ENCODE measurements at places on chromosomes 13 and 19.
A peak's percentile ranks its signal among the peaks of the same experiment; 100 is the strongest.

DNA sequence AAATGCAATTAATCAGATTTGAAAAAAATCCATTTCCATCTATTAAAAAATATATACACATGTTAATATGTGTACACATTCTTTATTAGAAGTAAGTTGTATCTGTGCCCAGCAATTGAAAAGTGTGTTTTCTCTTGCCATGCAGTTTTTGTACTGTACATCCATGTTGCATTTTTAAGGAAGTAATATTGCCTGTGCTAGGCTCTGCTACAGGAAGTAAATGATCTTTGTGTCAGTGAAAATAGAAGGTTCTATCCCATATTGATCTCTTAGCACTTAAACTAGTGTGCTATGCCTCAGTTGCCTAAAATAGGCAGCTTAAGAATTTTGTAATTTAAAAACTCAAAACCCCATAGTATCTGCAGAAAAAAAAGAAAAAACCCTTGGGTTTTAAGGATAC is 122.5 kb downstream of the CDK8 start:
- no peak for DNase-seq

- no peak for DNase-seq
Observed at GRCh38 chr19:3057275-3057714, 5.0 kb downstream of the TLE5 start.

GRCh38 chr13:33686772-33687480 is 131.0 kb upstream of the RFC3 start:
- no peak for DNase-seq

DNA sequence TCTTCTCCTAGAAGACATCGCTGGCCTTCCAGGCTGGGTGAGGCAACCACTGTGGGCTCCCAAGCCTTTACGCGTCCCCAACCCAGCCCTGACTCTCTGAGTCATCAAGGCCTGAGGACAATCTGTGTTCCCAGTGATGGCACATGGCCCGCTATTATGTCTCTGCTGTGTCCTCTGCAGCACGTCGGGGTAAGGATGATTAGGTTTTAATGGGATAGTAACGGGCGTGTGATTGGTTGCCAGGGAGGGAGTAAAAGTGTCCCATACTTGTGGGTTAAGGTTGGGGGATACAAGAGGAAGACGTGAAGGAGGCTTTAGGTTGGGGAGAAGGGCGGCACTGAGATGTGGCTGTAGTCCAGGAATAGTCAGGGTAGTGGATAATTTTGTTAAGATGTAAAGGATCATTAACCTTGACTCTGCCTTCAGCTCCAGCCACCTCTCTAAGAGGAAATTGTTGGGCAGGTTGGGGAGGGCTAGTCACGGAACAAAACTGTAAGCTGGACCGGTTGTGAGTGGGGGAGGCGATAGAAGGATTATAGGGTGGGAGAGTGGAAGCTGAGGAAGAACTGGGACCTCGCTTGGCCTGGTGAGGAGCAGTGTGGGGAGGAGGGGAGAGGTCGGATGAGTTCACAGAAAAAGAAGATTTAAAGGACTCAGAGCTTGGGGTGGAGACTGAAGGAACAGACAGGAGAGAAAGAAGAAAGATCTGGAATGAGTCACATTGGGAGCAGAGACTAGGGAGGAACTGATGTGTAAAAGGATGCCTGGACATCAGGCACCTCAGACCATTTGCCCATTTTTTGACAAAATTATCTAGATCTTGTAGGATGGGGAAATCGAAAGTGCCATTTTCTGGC is 27.9 kb upstream of the IGFL1 start:
- no peak for DNase-seq

GRCh38 chr13:112647256-112647655 is 42.6 kb upstream of the ATP11A start:
- DNase-seq: no peak

DNA sequence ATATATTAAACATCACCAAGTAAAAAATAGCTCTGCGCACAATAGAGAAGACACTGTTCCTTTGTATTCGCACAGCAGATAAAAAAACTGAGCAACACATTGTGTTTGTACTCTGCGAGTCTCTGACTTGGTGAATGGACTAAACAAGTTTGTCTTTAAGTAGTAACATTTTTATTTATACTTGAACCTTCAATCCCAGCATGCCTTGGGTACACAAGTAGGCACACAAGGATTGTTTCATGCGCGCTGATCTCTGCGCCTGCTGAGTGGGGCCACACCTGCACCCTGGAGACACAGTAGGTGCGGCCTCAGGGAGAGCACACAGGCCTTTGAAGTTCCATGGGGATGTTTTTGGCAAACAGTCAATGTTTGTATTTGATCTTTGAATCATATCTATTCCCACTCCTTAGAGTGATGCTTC is 318.9 kb downstream of the MYO16 start:
- no peak for DNase-seq

DNA sequence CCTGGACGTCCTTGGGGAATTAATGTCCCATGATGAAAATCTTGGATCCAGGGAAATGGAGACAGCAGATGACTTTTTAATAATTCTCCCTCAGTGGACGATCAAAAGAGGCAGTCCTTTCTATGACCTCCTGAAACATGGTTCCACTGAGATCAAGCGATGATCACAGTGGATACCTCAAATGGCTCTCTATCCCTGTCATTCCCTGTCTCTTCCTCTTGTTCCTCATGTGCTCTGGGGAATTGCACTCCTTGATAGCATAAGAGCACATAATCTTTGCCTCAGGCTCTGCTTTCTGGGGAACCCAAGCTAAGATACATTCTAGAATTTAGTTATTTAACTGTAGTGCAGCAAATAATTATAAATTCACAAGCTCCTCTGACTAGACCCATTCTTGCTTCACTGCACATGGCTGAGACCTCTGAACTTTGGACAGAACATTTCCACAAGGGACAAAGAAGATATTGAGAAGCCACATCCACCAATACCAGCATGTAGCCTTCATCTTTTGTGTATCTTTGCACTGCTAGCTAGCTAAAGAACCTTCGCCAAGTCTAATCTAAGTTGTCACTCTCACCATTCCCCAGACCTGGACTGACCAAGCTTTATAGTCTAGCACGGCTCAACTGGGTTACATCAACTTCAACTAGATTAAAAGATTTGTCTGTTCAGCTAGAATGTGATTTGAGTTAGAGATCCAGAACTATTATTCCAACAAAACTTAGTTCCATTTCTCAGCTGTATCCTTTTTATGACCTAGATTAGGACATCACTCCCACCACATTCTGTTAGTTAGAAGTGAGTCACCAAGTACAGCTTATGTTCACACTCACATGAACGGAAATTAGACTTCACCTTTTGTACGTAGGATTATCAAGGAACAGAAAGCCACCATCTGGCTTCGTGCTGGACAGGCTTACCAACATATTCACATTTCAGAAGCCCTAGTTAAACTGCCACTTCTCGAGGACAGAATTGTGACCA is 142.7 kb downstream of the SUCLA2 start:
- DNase-seq: no peak

DNA sequence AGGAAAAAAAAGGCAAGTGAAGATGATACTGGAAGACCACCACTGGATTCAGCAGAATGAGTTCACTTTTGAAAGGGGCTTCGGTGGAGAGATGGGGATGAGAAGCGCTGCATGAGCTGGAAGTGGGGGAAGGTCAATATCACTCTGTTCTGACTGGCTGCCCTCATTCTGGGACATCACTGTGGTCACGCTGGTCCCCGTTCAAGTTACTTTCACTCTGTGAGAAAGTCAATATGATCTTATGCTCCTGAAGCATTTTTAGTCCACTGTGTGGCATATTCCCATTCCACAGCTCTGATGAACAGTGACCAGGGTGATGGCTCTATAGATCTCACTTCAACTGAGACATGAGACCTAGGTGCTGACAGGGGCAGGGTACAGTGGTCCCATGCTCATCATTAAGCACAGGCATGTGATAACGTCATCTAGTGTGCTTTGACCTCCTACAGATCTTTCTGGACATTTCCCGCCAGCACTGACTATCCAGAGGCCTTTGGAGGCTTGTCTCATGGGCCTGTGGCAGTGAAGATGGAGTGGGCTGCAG is 40.2 kb upstream of the GPR183 start:
- DNase-seq: no peak

DNA sequence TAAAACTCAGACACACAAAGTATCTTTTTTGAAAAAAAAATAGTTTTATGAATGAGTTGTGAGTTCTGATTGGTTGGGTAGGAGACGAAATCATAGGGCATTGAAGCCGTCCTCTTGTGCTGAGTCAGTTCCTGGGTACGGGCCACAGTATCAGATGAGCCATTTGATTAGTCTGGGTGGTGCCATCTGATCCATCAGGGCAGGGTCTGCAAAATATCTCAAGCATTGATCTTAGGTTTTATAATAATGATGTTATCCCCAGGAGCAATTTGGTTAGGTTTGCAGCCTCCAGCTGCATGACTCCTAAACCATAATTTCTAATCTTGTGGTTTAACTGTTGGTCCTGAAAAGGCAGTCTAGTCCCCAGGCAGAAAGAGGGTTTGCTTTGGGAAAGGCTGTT is 1310.6 kb downstream of the SLITRK1 start:
- no peak for DNase-seq

DNA sequence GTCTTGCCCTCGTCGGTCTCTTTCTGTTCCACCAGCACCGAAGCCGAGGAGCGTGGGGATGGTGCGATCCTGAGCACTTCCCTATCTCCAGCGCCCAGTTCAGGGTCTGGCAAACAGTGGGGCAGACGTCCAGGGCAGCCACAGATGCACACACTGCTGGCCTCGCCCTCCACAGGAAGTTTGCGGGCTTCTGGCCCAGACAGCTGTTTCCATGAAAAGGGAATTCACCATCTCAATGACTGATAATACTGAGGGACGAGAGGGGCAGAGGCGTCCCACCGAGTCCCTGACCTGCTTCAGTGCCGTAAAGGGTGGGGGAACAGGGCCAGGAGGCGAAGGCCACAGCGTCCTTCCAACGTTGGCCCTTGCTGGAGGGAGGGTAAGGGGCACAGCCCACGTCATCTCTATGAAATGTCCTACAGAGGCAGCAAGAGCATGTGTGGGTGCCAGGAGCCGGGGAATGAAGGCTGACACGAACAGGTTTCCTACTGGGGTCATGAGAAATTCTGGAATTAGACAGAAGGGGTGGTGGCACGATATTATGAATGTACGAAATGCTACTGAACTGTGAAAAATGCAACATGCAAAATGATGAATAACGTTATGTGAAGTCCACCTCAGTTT is 19.5 kb downstream of the SHC2 start:
- no peak for DNase-seq

DNA sequence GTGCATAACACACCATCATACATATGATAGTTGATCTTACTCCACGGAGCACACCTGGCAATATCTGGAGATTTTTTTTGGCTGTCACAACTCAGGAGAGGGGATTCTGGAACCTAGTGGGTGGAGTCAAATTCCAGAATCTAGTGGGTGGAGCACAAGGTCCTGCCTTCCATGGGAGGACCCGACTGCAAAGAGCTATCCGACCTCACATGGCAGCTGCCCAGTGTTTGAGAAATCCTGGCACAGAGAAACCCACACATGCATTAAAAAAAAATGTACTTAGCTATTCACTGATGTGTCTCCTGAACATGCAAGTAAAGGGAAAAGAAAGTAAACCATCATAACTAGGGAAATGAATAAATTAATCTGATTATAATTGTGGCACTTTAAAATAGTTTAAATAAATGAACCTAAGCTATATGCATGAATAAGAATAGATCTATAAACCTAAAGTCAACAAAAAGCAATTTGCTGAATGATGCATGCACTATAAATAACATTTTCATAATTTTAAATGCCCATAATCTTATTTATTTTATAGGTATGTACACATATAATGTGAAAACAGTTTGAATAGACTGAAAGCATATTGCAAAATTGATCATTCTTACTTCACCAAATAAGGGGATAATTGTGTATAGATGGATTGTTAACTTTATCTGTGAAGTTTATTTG is 300.3 kb downstream of the MYO16 start:
- no peak for DNase-seq

DNA sequence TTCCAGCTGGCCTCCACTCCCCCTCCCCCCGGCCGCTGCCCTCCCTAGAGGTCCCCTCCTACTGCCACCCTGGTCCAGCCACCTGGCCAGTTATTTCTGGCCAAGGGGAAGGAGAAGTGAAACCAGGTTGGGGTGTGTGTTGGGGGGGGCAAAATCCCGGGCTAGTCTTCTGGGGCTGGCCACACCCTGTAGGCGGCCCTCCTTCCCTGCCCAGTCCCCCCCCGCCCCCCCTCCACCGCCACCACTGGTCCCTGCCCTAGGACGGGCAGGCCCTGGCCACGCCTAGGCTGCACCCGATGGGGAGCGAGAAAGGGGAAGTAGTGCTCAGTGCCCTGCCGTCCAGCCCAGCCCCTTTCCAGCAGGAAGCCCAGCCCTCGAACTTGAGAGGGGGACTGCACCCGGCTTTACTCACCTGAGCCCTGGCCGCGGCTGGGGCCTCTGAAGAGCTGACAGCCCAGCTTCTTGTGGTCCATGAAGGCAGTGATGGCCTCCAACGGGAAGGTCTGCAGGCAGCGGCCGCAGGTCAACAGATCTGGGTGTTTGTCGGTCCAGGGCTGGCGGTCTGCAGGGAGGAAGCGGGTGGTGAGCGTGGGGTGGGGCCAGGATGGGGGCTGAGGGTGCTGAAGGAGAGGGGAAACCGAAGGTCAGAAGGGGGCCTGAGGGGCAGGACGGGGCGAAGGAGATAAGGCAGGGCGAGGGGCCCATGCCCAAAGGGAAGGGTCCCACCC is 813 bp downstream of the ZNF296 start:
- no peak for DNase-seq

- no peak for DNase-seq
Observed at GRCh38 chr13:113929628-113930615, 44.0 kb downstream of the C13orf46 start.

GRCh38 chr13:79359064-79359463 is 47.0 kb downstream of the RBM26 start:
- no peak for DNase-seq

DNA sequence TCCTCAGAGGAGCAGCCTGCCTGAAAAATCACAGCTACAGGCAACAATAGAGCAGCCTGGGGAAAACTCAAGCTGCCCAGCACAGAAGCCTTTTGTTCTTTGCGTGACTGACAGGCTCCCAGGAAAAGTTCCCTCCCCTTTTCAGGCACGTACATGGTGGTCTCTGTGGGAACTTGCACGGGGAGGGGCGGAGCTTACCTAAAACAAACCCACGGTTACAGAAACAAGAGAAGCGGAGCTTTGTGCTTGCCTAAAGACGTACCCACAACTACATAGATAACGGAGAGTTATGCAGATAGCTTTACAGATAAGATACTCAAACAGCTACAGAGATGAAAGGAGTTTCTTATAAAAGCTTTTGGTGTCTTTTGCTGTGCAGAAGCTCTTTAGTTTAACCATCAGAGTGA is 11.4 kb downstream of the ETFB start:
- DNase-seq: peak; percentile 50

DNA sequence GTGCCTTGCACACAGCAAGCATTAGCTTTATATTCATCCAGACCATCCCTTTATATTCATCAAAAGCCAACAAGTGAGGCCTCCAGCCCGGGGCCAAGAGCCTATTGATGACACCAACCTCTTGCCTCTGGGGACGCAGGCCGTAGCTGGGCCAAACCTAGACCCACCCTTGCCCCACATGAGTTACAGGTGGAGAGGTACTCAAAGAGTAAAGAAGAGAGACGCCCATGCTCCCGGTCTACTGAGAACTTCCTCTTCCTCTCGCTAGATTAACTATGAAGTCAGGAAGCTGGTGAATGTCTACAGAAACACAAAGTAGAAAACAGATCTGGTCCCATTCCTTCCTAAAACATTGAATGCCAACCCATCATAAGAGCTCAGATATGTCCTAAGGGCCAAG is 3.8 kb upstream of the MLNR start:
- no peak for DNase-seq

GRCh38 chr13:42981317-42981716 is 10.7 kb downstream of the EPSTI1 start:
- DNase-seq: no peak

GRCh38 chr13:46640843-46641242 is 87.9 kb downstream of the LRCH1 start:
- no peak for DNase-seq

GRCh38 chr19:49573425-49573824 is 6.9 kb downstream of the NOSIP start:
- DNase-seq: no peak
